ENCODE measurements at places on chromosomes 4 and X.

DNA sequence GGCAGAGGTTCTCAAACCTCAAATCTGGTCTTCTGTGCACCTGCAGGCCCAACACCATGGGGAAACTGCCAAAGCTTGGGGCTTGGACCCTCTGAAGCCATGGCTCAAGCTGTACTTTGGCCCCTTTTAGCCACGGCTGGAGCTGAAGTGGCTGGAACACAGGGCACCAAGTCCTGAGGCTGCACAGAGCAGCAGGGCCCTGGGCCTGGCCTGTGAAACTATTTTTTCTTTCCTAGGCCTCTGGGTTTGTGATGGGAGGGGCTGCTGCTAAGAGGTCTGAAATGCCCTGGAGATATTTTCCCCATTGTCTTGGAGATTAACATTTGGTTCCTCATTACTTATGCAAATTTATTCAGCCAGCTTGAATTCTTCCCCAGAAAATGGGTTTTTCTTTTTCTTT, 18.3 kb upstream of the PI4K2B start:
- DNase-seq = no peak

DNA sequence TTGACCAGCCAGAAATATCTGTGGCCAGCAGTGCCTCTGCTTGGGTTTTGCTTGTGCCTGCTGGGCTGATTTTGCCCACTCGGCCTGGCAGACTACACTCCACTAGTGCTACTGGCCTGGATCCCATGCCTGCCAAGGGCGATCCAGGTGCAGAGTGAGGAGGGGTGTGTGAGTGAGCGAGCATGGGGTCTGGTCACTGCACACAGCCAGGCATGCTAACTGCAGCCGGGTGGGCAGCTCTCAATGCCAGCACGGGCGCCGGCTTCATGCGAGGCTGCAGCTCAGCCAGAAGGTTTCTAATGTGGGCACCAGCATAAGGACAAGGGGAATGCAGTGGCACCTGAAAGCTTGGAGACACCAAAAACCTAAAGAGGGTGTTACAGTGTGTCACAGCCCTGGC, 1161.4 kb downstream of the FSTL5 start:
- DNase-seq = no peak

DNA sequence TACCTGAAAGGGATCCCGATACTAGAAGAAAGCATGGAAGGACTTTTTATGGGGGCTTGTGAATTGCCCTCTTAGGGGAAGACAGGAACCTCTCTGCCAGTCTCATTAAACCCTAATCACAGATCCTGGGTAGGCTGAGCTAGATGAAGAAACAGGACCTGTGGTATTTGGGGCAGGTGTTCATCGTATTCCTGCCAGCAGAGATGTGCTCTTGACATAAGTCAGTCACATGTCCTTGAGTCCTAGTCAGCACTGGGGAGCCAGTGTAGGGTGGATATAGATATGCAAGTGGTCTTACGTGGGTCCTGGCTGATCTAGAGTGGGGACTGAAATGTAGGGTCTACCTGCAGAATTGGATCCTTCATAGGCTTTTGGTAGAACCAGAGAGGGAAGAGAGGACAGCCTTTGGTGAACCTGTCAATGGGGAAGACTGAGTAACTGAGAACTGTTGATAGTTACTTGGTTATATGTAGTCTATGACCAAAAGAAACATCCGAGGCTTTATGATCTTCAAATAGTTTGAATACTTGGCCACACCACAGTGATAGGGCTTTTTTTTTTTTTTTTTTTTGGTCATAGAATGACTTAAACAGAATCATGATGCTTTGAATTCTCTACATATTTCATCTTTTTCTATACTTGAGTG, 63.5 kb upstream of the WDR1 start:
- DNase-seq = no peak

- DNase-seq = no peak
Observed at GRCh38 chr4:107120661-107121060, 84.5 kb upstream of the DKK2 start.

DNA sequence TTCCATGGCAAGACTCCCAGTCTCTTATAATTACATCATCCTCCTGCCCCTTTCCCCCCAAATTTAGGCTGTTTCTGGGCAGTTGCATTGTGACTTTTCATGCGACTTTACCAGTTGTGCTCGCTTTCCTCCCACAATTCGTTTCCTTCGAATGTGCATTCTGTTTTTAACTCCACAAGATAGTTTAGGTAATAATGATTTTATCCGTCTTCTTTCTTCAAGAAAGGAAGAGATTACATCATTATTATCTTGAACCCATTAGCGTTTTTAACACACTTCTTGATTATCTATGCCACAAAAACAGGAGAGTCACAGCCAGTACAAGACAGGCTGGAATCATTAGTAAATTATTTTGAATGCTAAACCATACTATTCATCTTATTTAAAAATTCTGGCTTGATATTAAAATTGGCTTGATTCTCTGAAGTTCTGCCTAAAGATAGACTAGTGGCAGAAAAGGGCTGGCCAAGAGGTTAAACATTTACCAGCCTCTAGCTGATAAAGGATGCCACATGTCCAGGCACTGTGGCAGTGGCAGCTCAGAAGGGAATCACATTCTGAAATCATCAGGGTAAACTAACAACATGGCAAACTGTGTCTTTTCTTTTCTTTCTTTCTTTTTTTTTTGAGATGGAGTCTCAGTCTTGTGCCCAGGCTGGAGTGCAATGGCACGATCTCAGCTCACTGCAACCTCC, 19.7 kb upstream of the PLA2G12A start:
- DNase-seq = no peak

DNA sequence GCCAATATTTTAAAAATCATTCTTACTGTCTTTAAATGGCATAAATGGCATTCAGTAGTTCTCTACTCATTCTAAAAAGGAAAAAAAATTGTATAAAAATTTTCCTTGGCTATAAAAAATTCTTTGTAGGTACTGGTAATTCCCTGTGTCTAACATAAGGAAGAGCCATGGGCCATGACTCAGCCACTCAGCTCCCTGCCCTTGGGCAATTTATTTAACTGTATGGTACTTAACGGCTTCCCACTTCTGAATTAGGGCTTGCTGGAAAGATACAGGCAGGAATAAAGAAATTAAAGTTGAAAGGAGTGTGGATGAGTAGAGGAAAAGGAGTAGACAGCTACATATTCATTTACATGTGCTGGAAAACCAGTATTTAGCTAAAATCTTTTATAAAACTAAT, 30.6 kb downstream of the ABHD18 start:
- DNase-seq = no peak

DNA sequence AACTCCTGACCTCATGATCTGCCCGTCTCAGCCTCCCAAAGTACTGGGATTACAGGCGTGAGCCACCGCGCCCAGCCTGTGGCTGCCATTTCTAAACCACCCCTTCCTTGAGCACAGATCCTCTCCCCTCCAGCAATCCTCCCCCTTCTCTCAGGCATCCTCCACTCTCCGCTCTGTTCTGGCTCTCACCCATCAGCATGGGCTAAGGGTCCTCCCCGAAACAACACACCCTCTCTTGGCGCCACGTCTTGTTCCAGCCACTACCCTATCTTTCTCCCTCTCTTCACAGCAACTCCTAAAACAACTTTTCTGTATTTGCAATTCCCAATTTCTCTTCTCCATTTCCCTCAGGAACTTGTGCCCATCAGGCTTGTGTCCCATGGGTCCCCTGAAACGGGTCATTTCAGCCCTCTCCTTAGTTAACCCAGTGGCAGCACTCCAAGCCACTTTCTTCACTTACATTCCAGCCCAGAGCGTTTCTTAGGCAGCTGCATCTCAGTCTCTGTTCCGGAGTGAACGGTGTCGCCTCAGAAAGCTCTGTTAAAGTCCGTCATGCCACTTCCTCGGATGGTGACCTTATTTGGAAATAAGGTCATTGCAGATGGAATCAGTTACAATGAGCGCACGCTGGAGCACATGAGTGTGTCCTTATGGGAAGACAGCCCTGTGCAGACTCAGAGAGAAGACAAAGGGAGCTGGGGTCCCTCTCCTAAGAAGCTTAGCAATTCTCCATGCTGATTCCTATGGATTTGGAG, 28.3 kb upstream of the CLDN24 start:
- no peak for DNase-seq

DNA sequence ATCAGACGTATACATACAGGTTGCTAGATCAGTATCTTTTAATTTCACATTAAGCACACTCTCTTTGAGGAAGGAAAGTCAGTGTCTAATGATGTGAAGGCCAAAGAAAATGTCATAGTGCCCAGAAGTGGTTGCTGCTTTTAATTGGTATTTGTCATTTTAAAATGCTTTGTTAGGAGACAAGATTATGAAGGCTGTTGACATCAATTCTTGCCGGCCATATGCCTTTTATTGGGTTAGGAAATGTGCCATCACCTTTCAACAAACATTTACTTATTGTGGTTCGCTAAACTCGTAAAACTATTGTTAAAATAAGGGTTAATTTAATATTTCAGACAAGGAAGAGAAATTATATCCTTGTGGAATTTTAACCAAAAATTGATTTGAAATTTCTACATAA, 32.2 kb downstream of the NFKB1 start:
- DNase-seq = no peak

- no peak for DNase-seq
Observed at GRCh38 chrX:152942077-152942442, 44.2 kb downstream of the ZNF185 start.

DNA sequence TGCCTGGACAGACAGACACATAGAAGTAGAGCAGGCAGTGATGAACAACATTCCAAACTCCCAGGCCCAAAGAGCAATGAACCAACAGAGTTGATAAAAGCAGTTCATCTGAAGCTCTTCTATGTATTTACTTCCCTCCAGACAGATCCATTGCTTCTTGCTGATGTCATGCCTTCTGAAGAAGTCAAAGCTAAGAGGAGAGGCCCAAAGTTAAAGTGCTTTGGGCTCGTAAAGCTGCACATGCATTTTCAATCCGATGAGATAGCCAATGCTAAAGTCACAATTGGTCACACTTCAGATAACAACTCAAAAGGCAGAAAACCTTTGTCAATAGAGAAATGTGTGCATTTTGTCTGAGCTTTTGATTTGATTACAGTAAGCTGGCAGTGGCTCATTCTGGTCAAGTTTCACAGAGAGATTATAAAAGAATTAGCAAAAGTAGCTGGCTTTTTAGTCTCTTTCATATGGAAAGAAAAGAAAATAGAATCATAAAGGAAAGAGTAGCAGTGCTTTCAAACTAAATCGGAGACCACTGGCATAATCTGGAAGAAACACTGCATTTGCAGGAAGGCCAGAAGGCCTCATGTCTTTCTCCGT, 82.0 kb downstream of the GPC4 start:
- no peak for DNase-seq

DNA sequence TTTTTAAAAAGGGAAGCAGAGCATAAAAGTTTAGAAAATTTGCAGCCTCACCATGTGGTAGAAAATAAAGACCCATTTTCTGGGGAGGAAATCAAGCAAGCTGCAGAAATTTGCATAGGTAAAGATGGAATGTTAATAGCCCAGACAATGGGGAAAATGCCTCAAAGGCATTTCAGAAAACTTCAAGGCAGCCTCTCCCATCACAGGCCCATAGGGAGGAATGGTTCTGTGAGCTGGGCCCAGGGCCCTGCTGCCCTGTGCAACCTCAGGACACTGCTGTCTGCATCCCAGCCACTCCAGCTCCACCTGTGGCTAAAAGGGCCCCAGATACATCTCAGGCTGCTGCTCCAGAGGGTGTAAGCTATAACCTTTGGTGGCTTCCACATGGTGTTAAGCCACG, 137.9 kb downstream of the INPP4B start:
- DNase-seq = no peak

Measured in T-helper 2 cell (primary cell).